Chondrocyte (in vitro differentiated cells): ENCODE measurements at places on chromosomes 7 and 10. TPM values are rescaled to one million over a fixed set of nuclear protein-coding genes. Genes with fewer than 3 reads are reported as not detected.

DNA sequence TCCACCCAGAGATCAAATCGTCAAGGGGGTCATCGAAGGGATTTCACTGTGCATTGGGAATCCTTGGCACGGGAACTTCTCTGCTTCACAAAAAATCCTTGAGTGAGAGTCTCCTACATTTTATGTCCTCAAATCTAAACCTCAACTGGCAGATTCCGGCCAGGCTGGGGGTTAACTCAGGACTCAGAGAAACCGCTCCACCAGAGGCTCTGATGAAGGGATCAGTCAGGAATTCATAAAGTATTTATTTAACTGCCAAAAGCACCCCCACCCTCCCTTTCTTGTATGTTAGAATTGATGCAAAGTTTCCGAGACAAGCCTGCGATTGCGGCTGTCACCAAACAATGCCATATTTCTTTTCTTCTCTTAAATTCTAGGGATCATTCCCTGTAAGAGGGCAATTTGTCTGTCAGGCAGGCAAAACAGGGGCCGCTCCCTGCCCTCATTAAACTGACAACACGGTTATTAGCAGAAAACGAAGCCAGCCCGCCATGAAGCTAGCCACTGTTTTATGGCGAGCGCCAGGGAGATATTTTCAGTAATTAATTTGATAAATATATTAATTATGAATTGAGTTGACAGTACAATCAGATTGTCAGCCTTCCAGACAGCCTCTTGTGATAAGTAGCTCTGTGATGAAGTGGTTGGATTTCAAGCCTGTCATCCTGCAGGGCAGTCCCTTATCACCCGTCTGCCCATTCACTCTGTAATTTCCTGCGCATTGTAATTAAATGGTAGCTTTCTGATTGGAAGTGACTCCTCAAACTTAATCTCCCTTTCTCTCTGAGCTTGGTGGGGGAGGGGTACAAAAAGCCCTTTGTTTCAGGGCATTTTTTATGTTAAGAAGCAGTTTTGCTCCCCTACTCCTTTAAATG lies 153.0 kb upstream of the GPR26 start:
- no peak for DNase-seq

GRCh38 chr10:70891627-70892026 lies 3.3 kb upstream of the PCBD1 start:
- no peak for DNase-seq

DNA sequence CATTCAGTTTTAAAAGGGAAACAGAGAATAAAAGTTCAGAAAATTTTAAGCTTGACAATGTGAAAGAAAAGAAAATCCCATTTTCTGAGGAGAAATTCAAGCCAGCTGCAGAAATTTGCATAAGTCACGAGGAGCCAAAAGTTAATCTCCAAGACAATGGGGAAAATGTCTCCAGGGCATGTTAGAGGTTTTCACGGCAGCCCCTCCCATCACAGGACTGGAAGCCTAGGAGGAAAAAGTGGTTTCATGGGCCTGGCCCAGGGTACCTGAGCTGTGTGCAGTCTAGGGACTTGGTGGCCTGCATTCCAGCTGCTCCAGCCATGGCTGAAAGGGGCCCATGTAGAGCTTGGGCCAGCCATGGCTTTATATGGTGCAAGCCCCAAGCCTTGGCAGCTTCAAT lies 59.6 kb upstream of the NXPH1 start:
- DNase-seq, result no peak

DNA sequence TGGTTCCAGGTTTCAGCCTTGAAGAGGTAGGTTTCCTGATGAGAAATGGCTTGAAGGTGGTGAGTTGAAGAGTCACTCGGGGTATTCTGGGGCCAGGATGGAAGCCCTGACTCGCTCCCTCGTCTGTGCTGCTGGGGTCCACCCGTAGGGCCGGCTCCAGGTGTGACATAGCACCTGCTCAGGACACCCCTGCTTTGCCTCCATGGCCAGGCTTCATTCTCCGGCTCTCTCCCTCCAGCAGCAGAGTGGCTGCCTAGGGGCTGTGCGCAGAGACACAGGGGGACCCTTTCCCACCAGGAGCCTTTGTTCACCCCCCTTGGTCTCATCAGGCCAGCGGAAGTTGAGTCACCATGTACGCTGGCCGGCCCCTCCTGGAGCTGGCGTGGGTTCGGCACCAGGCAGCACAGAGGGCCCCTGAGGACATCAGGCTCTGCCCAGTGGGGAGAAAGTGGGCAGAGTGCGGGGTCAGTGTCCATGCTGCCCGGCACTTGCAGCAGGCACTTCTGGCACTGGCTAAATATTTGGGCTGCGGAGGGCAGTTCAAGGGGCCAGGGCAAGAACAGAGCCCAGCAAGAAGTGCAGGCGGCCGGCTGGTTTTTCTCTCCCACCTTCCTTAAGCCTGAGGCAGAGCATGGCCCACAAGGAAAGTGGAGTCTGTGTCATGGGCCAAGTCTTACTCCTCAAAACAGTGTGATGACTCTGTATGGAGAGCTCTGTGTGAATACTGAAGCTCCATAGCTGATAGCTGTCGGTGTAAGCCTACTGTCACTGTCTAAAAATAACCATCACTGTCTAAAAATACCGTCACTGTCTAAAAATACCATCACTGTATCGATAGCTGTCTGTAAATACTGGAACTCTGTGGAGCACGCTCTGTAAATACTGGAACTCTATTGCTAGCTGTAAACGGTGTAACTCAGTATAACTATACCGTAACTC lies 3.7 kb upstream of the PRKAR1B start:
- peak; percentile 79 for DNase-seq

- no peak for DNase-seq
Measured at GRCh38 chr10:129099486-129099885, 367.6 kb upstream of the MGMT start.

DNA sequence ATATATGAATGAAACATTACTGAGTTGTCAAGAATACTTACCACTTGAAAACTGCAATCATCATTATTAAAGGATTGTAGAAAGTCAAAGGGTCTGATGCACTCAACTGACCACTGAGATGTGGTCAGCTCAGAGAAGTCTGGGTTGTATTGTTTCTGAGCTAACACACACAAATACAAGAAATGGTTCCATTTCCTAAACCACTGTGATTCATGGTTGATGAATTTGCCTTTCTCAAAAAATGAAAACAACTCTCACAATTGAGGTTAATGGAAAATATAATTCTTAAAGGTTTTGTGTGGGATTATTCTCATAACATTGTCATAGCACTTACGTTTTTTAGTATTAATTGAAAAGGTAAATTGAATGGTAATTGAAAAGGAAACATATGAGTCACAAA lies 45.6 kb upstream of the TAS2R16 start:
- no peak for DNase-seq

SPDYE18 gene
- total RNA-seq, result 0.20 TPM in 1 of 3 replicates, not detected in the others

ANXA8L1 gene
- 0.27 to 0.97 TPM in 2 of 3 replicates, not detected in the other for total RNA-seq

UCN3 gene
- not detected in 3 replicates for total RNA-seq

GRCh38 chr7:51080622-51081269 lies 235.9 kb downstream of the COBL start:
- DNase-seq, result no peak

WDFY4 gene
- total RNA-seq, result not detected in 3 replicates

GRCh38 chr10:23535381-23535780 lies 96.5 kb downstream of the OTUD1 start:
- no peak for DNase-seq

GRCh38 chr7:149333321-149333717 lies 71.3 kb downstream of the ZNF783 start:
- no peak for DNase-seq

- DNase-seq, result no peak
Measured at GRCh38 chr7:106252568-106252967, 32.2 kb downstream of the NAMPT start.

DNA sequence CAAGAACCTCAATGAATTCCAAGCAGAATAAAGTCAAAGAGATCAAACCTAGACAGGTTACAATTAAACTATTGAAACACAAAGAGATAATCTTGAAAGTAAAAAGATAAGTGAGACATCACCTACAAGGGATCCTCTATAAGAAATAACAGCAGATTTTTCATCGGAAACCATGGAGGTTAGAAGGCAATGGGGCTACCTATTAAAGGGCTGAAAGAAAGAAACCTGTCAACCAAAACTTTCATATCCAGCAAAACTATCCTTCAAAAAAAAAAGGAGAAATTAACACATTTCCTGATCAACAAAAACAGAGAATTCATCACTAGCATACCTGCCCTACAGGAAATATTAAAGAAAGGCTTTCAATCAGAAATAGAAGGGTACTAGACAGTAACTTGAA lies 244.9 kb downstream of the ARHGAP12 start:
- DNase-seq, result no peak

DNA sequence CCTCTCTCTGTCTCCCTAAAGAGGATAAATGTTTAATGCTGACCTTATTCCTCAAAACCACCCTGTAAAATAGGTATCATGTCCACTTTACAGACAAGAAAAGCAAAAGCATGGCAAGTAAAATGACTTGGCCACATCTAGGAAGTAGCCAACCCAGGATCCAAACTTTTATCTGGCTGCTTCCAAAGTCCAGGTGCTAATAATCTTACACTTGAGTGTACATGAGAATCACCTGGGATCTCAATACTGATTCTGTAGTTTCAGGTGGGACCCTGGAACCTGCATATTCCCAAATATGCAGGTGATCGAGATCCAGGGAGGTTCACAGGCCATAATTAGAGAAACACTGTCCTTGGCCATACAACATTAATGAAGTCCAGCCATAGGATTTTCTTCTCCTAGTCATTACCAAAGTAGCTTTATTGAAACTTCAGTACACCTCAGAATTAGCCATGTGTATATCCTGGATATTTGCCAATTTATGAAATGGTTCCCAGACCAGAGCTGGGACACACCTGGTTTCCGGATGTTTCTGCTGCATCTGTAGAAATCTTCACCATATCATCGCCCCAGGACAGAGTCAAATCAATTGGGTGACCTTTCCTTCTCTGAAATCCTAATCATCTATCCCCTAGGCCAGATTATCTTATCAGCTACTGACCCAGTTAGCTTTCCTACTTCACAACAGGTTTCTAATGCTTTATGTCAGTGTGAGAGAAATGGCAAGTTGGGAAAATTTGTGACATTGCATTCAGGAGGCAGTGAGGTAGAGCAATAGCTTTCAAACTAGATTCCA lies 119.1 kb upstream of the KMT2E start:
- DNase-seq, result no peak

- DNase-seq, result no peak
Measured at GRCh38 chr10:79226391-79227245, 120.7 kb upstream of the PPIF start.

CRYGN gene
- not detected in 3 replicates for total RNA-seq

DNA sequence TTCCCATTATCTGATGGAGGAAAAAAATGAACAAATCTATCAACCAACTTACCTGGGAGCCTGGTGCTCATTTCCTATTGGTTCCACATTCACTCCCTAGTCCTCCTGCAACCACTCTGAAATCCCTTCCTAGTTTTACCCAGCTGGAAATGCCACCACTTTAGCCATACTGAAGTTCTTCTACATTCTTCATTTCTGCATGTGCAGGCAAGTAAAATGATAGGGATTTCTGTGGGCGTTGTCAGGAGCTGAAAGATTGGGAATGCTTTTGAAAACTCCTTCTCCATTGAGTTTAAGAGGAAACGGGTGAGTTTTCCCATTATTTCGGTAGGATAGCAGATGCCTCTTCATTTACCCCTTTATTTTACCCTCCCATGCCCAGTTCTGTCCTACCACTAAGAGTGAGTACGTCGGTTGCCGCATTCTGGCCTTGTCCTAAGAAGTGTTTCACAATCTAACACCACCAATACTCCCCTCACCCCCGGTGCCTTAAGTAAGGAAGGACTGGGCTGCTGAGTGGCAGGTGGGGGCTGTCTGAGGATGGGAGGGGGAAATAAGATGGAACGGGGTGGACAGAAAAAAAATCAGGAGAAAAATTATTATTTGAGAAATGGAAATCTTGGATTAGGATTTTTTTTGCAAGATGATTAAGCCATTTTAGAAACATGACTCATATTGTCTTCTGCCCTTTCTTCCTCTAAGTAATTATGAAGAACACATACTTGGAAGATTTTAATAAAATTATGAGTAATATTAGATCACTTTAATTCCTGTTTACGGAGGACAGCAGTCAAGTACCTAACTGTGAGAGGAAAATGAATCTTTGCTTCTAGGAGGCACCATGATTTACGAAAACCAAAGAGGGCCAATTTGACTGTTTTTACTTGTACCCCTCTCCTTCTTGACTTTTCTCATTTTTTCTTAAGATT lies 13.2 kb upstream of the TAS2R60 start:
- no peak for DNase-seq

GRCh38 chr7:115340828-115341227 lies 418.9 kb downstream of the MDFIC start:
- DNase-seq, result no peak

DNA sequence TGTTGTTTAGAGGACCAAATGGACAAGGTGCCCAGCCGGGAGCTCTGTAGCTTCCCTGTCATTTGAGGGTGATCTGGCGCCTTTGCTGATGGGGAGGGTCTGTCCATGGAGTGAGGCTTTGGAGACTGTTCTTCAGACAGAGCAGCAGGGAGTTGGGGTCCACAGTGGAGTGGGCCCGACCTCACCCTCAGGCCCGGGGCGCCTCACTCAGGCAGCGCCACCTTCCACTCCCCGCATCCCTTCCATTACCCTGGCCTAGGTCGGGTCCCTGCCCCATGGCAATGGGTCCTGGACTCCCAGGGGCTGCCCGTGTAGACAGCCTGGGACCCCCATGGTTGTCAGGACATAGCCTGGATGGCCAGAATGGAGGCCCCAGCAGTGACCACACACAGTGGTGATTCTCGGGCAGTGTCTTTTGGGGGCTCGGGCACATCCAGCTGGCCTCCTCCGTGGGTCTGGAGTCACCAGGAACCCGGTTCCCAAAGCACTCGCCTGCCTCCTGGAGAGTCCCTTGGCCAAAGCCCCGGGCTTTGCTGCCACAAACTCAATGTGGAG lies 38.5 kb downstream of the TCERG1L start:
- DNase-seq, result no peak

DNA sequence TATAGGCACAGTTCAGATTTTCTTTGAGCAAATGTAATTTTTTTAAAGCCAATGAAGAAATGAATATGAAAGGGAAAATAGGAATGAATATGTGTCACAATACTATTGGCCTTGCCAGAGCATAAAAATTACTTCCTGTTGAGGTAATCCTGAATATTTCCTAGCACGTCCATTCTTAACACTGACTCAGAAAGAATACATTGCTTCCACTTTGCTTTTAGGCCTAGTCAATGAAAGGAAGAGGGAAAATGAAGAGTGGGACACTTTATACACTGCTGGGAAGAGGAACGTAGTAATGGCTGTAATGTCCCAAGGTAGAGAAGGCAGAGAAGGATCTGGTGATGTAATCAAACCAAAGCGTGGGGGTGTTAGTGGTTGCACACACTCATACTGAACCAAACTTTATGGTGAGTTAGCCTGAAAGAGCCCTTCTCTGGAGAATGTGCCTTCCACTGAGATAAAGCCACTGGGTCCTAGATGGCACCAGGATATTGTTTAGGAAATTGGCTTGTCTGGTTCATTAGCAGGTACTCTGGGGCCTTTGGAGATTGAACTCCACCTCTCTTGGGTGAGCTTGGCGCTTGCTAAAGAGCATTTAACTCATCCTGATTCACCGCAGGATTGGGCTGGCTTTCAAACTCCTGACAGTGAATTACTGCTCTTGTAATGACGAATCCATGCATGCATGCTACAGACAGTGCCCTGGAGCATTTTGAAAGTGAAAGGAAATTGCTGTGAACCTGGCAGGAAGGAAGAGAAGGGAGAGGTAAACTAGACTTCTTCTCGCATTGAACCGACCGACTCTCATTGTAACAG lies 254.9 kb downstream of the KIAA1217 start:
- DNase-seq, result no peak

FXYD4 gene
- total RNA-seq, result not detected in 3 replicates

VPS26A gene
- total RNA-seq, result 51.7 to 66.3 TPM (median 61.6 TPM) in 3 replicates

CPN1 gene
- not detected in 3 replicates for total RNA-seq

- DNase-seq, result no peak
Measured at GRCh38 chr7:26461518-26461917, 169.9 kb downstream of the SNX10 start.

- no peak for DNase-seq
Measured at GRCh38 chr10:71516890-71517289, 120.2 kb downstream of the CDH23 start.
